ENCODE measurements at places on chromosomes 7 and 10. TPM values are rescaled to one million over a fixed set of nuclear protein-coding genes. Genes with fewer than 3 reads are reported as not detected.

ANKRD7 gene
- 0.62 TPM for total RNA-seq

NAT16 gene
- not detected for total RNA-seq

MDFIC gene
- 49.8 TPM for total RNA-seq

SMO gene
- total RNA-seq, result 4.7 TPM

NEBL gene
- total RNA-seq, result 597 TPM

PNLIPRP3 gene
- not detected for total RNA-seq

ZNF467 gene
- 7.0 TPM for total RNA-seq

LEP gene
- total RNA-seq, result 0.30 TPM

CYP2E1 gene
- 2.2 TPM for total RNA-seq

HKDC1 gene
- not detected for total RNA-seq

DEPP1 gene
- 45.5 TPM for total RNA-seq

ADGRA1 gene
- total RNA-seq, result 0.19 TPM

PLCE1 gene
- total RNA-seq, result 51.5 TPM

SOSTDC1 gene
- total RNA-seq, result not detected

ASZ1 gene
- total RNA-seq, result not detected

PPA1 gene
- 68.6 TPM for total RNA-seq

IFIT1 gene
- 9.8 TPM for total RNA-seq

SLC26A3 gene
- not detected for total RNA-seq

SLC16A9 gene
- total RNA-seq, result 1.5 TPM

GIMAP8 gene
- 16.3 TPM for total RNA-seq

TMEM178B gene
- total RNA-seq, result 15.2 TPM
